ENCODE measurements at places on chromosomes 16 and 17.

GRCh38 chr16:1261131-1261892 lies 5.4 kb downstream of the TPSD1 start:
- peak; percentile 14 for DNase-seq

- no peak for DNase-seq
These were observed 64.6 kb downstream of the JPH3 start for GRCh38 chr16:87666919-87667318.

- DNase-seq: no peak
These were observed 6.4 kb downstream of the G6PC3 start for GRCh38 chr17:44076716-44077594.

DNA sequence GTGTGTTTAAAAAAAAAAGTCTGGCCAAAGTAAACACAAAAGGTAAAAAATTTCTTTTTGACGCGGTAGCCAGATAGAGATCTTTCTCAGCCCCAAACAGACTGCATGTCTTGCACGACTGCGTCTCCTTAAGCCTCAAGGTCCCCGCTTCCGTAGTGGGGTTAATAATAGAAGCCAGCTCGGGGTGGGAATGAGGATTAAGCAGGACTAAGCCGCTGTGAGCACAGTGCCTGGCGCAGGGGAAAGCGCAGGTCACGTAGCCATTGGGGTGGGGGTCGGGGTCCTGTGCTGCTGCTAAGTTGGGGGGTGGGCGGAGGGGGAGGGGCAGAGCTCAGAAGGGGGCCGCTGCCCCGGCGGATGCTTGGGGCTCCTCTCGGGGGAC lies 521 bp downstream of the GGA2 start:
- peak; percentile 36 for DNase-seq

DNA sequence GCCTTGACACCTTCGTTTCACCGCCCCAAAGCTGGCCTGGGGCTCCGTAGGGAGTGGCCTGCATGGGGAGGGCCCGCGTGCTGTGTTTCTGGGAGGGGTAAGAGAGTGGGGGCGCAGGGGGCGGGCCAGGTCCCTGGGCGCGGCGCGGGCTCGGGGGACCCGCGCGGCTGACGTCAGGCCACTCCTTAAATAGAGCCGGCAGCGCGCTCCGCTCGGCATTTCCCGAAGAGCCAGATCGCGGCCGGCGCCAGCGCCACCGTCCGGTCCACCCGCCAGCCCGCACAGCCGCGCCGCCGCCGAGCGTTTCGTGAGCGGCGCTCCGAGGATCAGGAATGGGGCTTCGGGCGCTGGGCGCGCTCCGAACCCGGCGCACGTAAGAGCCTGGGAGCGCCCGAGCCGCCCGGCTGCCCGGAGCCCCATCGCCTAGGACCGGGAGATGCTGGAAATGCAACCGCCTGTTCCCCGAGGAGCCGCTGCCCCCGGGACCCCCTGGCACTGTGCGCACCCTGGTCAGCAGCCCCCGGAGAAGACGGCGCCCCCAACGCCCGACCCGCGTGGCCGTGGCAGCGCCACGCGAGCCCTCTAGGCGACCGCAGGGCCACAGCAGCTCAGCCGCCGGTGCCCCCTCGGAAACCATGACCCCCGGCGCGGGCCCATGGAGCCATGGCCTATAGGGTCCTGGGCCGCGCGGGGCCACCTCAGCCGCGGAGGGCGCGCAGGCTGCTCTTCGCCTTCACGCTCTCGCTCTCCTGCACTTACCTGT lies at the start of gene HS3ST2:
HS3ST2 (plus strand) TSS at position 215 of the 763 bp plus-strand sequence; CDS start at position 664, 449 bp downstream.
- no peak for DNase-seq

- DNase-seq: no peak
These were observed 329.2 kb downstream of the HS3ST3B1 start for GRCh38 chr17:14630046-14630445.

DNA sequence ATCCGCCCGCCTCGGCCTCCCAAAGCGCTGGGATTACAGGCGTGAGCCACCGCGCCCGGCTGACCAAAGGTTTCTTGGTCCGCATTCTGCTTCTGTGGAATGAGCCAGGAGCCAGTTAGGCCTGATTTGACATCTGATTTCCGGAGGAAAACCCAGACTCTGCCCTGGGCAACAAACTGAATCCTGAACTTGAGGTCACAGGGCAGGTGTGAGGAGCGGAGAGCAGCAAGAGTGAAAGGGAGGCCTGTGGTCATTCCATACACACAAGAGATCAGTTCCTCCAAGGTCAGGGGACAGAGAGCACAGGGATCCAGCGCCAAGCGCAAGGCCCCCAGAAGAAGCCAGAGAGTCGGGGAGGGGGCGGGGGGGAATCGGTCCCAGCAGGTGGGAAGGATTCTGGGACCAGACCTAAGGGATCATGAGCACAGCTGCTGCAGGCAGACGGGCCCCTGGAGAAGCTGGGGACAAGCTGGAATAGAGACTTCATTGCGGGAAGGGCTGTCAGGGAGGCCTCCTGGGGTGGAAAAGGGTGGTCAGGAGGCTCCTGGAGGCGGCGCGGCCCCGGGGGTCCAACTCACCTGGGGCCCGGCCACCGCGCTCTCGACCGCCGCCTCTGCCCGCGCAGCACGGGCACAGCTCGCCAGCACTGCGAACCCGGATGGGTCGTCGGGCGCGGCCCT lies 436 bp downstream of the SHPK start:
- DNase-seq: no peak

DNA sequence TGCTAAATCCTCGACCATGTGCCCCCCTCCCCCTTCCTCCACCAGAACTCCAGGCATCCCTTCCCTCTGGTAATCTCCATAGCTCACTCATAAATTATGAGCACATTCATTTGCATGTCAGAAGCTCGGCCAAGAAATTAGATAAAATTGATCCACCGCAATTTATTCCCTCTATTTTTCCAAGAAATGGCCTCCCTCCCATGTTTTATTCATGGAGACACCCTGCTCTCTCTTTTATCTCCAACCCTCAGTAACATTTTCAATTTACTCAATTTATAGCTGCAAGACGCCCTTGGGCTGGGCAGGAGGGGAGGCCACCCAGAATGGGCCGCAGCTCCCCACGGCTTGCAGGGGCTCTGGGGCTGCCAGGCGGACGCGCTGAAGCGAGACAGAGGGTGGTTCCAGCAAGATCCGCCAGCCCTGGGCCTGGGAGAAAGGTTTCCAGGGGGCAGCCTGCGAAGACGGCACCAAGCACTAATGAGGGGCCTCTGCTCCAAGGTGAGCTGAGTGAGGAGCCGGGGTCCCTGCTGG lies 54.7 kb upstream of the ZNF423 start:
- no peak for DNase-seq

DNA sequence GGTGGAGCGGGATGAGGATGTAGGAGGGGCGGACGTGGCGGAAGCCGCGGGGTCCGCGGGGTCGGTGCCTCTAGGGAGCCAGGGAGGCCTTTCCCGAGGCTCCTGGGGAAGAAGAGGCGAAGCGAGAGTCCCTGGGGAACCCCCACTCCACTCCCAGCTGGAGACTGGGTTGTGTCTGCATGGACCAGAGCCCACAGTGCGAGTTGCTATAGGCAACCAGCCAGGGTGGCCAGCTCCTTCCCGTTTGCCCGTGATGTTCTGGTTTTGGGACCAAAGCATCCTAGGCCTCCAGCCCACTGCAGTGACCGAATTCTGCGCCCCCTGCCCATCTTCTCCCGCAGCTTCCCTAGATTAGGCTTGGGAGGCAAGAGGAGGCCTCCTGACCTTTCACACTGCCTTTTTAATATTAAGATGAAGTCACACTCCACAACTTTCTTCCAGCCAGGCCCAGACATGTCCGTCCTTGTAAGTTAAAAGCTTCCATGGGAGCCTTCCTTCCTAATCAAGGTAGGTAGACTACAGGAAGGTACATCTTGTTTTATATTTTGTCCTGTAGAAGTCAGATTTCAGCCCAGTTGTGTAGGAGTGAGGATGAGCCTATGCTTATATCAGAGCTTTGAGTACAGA lies 469 bp downstream of the AMZ2 start:
- DNase-seq: no peak

DNA sequence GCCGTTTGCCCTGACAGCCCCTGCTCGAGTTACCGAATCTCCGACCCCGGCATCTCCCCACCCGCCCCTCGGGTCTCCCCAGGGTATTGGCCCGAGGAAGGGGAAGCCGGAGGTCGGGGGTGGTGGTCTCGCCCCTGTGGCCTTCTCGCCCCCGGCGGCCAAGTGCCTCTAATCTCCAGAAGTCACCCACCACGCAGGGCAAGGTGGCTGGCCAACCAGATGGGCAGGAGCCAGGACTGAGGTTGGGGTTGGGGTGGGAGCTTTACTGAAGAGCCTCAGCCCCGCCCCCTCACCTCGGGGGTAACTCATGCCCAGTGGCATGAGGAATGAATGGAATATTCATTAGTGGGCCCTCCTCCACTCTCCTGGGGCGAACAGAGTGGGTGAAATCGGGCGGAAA lies 637 bp downstream of the DHRS11 start:
- peak; percentile 25 for DNase-seq

- no peak for DNase-seq
These were observed 14.7 kb upstream of the SLX4 start for GRCh38 chr16:3625911-3626732.

GRCh38 chr16:68079626-68080344 lies 5.4 kb upstream of the NFATC3 start:
- peak; percentile 81 for DNase-seq

- DNase-seq: no peak
These were observed 24.0 kb upstream of the CDC42EP4 start for GRCh38 chr17:73335591-73336407.

- DNase-seq: no peak
These were observed 56.7 kb downstream of the ZNF423 start for GRCh38 chr16:49799172-49799571.

GRCh38 chr17:59371416-59372100 lies 40.1 kb downstream of the YPEL2 start:
- DNase-seq: no peak

DNA sequence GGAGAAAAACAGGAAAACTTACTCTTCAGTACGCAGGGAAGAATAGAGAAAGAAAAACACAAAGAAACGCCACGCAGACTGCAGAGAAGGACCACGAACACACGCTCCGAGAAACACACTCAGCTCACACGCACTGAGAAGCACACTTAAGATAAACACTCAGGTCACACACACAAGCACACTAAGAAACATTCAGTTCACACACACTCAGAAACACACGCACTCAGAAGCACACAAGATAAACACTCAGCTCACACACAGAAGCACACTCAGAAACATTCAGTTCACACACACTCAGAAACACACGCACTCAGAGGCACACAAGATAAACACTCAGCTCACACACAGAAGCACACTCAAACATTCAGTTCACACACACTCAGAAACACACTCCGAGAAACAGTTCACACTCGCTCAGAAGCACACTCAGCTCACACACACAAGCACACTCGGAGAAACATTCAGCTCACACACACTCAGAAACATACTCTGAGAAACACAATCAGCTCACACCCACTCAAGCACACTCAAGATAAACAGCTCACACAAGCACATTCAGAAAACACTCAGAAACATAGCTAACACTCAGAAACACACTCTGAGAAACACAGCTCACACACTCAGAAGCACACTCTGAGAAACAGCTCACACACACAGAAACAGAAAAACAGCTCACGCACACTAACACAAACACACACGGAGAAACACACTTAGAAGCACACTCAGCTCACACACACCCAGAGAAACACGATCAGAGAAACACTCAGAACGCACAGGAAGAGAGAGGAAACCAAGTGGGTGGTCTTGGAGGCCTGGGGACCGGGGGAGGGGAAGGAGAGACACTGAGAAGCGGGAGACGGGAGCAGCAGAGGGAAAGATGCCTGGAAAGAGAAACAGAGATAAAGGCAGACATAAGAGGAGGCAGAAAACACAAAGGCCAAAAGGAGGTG lies 908 bp downstream of the TMEM98 start:
- DNase-seq: no peak

DNA sequence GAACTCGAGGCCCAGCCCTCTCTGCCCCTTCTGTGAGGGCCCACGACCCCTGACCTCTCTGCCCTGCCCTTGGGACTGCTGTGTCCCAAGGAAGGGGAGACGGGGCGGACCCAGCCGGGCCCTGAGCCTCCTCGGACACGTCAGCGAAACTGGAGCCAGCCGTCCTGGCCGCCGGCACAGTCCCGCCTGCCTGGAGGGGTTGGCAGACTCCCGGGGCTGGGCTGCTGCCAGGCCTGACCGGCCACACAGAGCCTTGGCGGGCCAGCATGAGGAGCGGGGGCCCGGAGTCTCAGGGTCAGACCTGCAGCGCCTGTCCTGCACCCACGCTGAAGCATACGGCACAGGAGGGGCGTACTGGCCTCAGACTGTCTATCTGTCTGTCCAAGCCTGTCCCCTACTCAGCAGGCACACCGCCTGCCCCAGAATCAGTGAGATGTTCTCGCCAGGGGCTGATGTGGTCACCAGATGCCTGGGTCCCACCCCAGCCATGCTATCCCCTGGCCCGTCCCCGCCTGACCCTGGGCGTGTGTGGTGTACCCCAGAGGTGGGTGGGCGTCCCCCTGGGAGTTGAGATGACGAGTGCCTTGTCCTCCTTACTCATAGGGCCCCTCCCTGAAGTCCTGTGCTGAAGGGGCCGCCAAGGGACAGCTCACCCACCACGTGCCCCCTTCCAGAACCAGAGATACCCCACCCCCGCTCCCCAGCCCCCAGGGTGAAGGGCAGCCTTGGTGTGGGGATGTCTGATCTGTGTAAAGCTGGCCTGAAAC lies 4.7 kb downstream of the VASN start:
- DNase-seq: no peak

GRCh38 chr16:58937661-58938060 lies 203.5 kb upstream of the GOT2 start:
- no peak for DNase-seq

GRCh38 chr17:45315648-45316433 lies 979 bp downstream of the MAP3K14 start:
- no peak for DNase-seq

DNA sequence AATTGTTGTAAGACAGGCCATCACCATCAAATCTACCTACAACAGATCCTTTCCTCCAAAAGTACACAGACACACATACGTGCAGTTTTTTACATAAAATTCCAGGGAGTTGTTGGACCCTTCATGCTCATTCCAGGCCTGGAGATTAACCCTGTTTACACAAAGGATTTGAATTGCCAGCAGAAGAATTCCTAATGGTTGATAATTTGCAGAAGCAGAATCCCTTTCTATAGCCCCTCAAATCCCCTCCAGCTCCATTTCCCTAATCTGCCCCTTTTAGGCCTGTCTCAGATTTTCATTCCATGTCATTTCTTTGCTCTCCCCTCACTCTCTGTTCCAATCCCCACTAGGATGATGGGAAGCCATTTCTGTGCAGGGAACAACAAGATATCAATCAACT lies 102.9 kb upstream of the TOX3 start:
- no peak for DNase-seq

- no peak for DNase-seq
These were observed 3.1 kb upstream of the MMP2 start for GRCh38 chr16:55475919-55476318.

All from activated naive CD8-positive, alpha-beta T cell treated with anti-CD3 and anti-CD28 coated beads, Interleukin-2, amount 50 U/mL, for 24 hours (primary cell).